ENCODE measurements at places on chromosomes 3 and 15.

DNA sequence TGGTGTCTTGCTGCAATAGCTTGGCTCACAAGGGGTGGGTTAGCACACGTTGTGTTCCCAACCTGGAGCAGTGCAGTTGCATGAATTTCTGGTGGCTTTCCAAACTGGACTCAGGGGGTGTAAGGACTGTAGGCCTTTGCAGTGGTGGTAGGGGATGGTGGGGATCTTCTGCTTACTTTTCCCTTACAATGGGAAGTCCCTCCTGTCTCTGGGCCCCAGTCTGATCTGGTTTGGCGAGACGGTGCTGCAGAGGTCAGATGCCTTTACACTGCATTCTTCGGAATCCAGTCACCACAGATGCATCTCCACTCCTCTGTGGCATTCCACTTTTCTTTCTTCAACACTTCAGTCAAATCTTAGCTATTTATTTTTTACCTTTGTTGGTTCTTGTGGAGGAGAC lies 132.1 kb downstream of the DOCK3 start:
- no peak for DNase-seq

- DNase-seq: no peak
Observed at GRCh38 chr15:91099995-91100813, at the start of gene SV2B. Gene SV2B (plus strand): TSS chr15:91100257. CDS start chr15:91226264, 126,007 bp downstream.

GRCh38 chr15:57253082-57253481 lies 123.2 kb upstream of the CGNL1 start:
- no peak for DNase-seq

DNA sequence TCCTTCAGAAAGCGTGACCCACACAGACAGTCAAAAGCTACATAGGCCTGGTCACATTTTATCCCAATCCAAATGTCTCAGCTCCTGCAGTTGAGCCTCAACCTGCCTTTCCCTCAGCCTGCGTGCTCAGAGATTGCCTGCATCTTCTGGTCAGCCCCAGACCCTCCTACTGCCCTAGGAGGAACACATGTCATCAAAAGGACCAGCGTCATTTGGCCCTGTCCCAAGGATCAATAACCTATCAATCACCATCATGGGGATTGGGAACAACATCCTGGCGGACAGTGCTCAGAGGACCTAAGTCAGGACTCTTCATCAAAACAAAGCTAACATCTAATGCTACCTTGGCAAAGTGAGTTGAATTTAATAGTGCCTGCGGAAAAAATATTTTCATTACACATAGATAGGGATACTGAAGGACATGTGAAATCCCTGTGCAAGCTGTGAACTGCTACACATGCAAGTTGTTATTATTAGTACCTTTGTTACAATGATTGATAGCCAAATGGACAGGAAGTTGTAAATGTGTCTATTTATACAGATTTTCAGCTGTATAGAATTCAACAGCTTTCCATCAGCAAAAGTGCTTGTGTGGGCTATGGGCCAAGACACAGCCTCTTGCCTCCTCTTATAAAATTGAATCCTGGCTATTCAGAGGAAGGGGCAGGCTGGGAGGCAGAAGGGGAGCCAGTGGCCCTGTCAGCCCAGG lies 47.7 kb downstream of the UMPS start:
- no peak for DNase-seq

DNA sequence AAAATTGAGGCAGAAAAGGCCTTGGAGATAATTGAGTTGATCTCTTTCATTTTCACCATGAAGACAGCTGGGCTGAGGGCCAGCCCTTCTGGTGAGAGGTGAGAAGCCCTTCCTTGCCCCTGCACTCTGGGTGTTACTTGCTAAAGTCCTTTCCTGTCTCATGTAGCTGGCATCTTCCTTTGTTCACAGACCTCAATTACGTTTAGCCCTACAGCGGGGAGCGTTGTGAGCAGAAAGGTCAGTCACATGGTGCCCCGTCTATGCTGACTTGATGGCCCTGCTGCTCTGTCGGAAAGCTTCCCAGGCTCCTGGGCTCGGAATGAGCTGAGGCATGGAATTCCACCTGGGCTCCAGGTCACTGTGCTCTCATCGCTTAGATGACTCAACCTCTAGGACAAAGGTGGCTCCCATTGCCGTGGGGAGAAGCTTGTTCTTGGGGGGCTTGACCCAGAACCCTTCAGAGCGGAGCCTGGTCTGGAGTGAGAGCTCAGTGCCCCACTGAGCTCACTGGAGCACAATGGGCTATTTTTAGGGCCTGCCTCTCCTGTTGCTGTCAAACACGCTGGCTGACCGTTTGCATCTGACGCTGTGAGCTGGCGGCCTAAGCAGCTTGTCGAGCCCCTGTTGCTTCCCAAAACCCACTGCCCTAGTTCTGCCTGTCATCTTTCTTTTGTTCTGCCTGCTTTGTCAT lies 47.0 kb downstream of the RPLP1 start:
- DNase-seq: no peak
